Aorta (tissue), 5 donors: ENCODE measurements at places on chromosomes 12 and 14. TPM values are rescaled to one million over a fixed set of nuclear protein-coding genes. Genes with fewer than 3 reads are reported as not detected.

SVOP gene
- not detected for total RNA-seq

COL2A1 gene
- total RNA-seq = not detected

SMOC1 gene
- 5.6 TPM for total RNA-seq

GRCh38 chr12:21552635-21553328 is 26.7 kb downstream of the SPX start:
- DNase-seq = no peak

GRCh38 chr14:74202113-74202512 is 37.1 kb upstream of the VSX2 start:
- no peak for DNase-seq

DNA sequence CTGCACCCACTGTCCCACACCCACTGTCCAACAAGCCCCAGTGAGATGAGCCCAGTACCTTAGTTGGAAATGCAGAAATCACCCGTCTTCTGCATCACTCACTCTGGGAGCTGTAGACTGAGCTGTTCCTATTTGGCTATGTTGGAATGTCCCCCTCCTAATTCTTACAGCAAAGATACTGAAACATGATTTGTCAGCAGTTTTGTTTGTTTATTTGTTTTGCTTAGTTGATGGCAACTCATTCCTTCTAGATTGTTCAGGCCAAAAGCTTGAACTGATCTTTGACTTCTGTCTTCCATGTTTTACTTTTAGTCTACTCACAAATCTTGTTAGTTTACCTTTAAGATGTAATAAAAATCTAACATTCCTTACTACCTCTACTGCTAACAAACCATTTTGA is 233.6 kb upstream of the MIS18BP1 start:
- no peak for DNase-seq

GRCh38 chr12:57740656-57741412 is 2.3 kb upstream of the AGAP2 start:
- no peak for DNase-seq
